AG04449 (cell line): ENCODE measurements at places on chromosomes 5 and 9.

DNA sequence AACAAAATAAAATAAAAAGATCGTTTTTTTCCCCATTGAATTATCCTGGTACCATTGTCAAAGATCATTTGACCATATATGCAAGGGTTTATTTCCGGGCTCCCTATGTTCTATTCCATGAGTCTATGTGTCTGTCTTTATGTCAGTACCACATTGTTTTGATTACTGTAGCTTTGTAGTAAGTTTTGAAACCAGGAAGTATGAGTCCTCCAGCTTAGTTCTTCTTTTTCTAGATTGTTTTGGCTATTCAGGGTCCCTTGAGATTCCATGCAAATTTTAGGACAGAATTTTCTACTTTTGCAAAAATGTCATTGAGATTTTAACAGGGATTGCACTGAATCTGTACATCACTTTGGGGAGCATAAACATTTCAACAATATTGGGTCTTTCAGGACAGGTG lies 18.7 kb upstream of the EEIG1 start:
- DNase-seq, result no peak

- DNase-seq, result no peak
These were observed 3.7 kb downstream of the MTRR start for GRCh38 chr5:7872517-7873130.

- DNase-seq, result no peak
These were observed 472 bp downstream of the FBXO4 start for GRCh38 chr5:41925555-41925951.

GRCh38 chr5:166562246-166562645 lies 1729.2 kb upstream of the WWC1 start:
- DNase-seq, result no peak

- no peak for DNase-seq
These were observed 364.4 kb downstream of the DNAH5 start for GRCh38 chr5:13580058-13580457.

DNA sequence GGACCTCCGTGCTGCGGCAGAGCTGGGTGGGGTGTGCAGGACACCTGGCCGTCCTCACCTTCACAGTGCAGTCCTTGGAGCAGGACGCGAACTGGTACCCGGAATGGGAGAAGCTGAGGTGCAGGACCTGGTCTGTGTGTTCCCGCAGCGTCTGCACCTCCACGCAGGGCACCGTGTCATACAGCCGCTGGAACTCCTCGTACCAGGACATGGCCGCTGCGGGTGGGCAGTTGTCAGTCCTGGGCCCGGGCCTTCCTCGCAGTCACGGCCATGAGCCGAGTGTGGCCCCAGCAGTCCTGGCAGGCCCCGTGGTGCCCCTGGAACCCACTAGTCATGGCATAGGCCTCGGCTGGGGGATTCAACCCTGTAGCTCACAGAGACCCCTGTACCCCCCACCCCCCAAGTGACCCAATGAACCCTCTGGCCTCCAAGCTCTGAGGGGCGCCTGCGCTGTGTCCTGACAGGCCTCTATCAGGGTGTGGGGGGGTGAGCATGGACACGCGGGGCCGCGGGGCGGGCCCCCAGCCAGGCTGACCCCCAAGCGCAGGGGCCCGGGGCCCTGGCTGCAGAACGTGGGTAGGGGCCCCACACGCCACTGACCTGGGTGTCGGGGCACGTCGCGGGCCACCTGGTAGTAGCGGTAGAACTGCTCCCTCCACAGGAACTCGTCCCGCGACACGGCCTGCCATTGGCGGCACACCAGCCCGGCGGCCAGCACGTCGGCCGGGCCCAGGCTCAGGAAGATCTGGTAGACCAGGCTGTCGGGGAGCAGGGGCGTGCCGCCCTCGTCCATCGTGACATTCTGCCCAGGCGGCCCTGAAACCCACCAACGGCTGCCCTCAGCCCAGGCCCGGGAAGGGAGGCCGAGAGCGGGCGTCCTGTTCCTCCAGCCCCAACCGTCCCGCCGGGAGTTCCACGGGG lies 987 bp downstream of the FBXW5 start:
- no peak for DNase-seq

DNA sequence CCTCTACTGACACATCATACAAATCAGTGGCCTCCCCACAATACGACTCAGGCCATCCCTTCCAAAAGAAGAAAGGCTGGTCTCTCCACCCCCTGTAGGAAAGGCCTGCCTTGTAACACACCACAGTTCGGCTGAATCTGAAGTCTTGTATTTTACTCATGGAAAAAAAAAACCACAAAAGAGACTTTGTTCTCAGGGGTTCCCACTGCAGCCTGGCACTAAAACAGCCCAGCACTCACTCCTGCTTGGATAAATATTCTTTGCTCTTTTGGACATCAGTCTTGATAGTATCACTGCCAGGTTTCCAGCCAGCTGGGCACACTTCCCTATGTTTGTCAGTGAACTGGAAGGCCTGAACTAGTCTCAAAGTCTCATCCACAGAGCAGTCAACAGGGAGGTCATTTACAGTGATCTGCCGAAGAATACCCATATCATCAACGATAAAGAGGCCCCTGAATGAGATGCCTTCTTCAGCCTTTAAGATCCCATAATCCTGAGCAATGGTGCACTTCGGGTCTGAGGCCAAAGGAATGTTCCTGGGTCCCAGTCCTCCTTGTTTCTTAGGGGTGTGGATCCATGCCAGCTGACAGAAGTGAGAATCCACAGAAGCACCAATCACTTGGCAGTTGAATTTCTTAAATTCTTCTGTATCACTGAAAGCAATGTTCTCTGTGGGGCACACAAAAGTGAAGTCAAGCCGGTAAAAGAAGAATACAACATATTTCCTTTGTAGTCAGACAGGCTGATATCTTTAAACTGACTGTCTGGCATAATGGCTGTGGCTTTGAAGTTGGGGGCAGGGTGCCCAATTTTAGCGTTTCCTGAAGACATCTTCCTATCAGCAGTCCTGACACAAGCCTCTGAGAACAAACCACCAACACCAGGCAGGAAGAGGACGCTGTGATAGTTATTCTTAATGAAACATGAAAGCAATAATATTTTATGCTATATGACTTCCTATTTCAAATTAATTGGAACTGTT lies 198.1 kb downstream of the LURAP1L start:
- no peak for DNase-seq

- DNase-seq, result no peak
These were observed 38.8 kb upstream of the BOD1 start for GRCh38 chr5:173655196-173655797.

DNA sequence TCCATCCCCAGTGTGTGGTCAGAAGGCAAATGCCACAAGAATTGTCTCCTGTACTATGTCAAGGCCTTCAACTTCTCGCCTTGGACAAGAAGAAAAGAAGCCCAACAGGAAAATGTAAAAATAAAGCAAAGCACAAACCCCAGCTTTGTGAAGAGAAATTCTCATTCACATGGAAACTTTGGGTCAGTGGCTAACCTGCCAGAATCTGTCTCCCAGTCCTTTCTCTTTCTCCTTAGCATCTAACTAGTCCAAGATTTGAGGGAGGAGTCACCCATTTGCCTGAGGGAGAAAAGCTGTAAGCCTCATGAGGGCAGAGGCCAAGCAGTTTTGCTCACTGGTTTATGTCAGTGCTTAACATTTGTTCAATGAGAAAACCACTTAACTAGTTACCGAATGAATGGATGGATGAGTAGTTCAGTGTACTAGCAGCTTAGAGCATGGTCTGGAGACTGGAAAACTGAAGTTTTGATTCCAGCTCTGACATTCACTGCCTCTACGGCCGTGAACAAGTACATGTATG lies 36.0 kb downstream of the ADAM19 start:
- DNase-seq, result no peak

DNA sequence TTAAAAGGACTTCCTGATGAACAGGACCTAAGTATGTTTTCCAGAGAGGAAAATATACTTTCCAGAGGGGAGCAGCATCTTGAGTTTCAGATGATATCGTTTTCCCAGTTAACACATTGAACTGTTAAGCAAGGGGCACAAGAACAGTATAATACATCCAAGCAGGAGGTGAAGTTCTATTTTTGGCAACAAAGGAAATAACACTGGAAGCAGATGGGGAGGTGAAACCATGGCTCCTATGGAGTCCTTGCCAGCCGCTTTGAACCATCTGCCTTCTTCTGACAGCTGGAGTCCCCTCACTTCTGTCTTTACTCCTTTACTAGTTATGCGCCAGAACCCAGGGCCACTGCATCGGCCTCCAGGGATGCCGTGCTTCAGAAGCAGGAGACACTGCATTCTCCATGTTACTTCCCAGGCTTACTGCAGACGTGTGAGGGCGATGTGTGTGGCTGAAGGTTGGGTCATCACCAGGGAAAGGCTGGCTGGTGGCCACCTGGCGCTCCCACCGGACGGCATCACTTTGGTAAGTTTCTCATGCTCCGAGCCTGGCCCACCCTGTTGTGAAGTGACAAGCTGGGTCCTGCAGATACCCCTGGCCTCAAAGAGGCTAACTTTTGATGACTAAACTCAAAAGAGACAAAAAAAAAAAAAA lies 77.8 kb downstream of the TTLL11 start:
- no peak for DNase-seq

DNA sequence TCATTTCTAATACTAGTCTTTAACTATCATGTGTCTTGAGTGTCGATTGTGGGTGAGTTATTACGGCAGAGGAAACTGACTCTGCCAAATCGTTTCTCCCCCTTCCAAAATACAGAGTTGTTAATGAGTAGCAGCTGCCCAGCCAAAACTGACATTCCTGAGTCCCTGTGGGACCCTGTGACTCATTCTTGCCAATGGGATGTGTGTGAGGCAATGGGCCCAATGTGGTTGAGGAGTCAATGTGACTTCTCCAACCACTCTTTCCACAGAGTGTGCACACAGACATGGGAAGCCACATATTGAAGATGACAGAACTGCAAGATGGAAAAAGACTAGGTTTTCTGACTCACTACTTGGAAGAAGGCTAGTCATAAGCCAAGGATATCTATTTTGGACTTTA lies 434.7 kb downstream of the DTWD2 start:
- DNase-seq, result peak; percentile 90

DNA sequence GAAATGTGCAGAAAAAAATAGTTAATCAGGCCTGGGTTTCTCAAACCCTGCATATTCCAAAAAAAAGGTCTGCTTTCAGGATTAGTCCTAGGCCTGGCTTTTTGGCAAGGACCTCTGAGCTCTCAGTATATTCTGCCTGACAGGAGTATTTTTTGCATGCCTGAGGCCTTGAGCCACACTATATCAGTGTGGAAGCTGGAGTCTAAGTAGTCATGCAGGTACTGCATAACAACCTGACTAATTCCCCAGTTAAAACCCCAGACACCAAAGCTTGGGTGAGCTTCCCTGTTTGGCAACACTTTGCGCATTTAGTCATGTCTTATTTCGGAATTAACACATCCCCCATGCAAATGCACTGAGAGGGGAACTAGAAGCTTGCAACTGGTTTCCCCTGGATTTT lies 359.5 kb downstream of the CETN3 start:
- DNase-seq, result no peak

DNA sequence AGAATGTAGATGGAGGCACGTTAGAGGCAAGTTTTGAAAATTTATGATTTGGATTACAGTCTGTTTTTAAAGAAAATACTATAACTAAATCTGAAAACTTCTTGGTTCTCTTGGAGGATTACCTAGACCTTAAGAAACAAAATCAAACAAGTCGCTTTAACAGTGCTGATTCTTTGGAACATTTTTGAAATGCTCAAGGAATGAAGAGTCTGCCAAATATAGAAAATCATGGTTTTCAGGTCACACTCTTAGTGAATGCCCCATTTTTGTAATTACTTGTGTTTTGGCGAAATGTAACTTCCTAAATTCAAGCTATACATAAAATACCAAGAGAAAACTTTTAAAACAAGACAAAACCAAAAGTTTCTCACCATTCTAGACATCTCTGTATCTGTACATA lies 93.2 kb downstream of the EQTN start:
- DNase-seq, result no peak

GRCh38 chr9:120922404-120923195 lies 4.0 kb downstream of the TRAF1 start:
- DNase-seq, result no peak

DNA sequence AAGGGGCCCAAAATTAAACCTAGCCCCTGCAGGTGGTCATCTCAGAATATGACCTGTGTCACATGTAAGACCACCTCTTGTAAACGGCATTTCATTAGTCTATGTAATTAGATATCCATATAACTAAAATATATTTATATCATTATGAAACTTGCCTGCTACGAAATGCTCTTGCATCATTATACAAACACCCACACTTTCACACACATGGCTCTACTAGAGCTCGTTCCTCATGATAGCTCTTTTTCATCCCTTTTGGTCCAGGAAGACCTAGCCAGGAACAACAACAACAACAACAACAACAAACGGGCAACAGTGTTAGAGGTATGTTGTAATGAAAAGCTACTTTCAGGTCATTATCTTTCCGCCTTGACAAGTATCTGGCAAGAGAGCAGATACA lies 58.6 kb downstream of the LHFPL2 start:
- DNase-seq, result no peak

- DNase-seq, result no peak
These were observed 388.9 kb upstream of the TRPC7 start for GRCh38 chr5:136754216-136754615.

GRCh38 chr9:18629136-18629535 lies 155.2 kb downstream of the ADAMTSL1 start:
- DNase-seq, result no peak

- no peak for DNase-seq
These were observed 183.0 kb upstream of the CDH9 start for GRCh38 chr5:27221410-27221809.

DNA sequence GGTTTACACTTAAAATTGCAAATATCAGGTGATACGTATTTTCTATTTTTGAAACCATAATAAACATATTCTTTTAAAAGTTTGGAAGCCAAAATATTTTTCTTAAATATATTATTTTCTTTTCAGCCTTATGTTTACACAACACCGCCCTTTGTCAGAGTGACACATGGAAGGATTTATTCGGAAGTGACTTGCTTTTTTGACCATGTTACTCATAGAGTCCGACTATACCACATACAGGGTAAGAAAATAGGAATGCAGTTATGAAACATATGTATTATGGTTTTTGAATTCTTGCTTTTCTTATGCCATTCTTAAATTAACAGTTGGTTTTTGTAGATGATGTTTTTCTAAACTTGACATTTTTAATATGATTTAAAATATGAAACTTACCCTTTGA lies 133.9 kb downstream of the MAN2A1 start:
- no peak for DNase-seq

- no peak for DNase-seq
These were observed 62.8 kb upstream of the TBC1D2 start for GRCh38 chr9:98318041-98318790.

DNA sequence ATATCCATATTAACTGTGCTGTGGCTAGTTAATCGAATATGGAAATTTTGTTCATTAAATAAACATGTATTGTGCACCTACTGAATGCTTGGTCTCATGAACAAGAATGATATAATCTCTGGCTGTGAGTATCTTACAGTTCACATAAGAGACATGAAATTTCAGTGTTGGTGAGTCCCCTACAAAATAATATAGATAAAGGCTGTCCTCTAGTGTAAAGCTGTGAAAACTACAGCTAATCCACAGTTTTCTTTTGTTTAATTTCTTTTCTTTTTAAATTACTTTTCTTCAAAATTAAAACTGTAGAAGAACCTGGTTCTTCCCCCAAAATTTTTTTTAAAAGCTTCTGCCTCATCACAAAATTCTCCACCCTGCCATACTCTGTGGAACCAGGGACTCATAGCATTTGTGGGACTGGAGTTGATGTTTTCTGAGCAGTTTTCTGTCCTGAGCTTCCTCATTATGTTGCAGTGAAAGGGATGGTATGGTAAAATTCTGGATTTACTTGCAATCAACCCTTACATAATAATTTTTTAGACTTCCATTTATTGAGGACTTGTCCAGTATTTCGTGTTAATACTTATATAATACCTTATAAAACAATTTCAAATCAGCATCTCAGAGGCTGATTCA lies 135.0 kb downstream of the STK32A start:
- DNase-seq, result no peak

- no peak for DNase-seq
These were observed 27.9 kb upstream of the MUSK start for GRCh38 chr9:110640736-110641135.

GRCh38 chr9:105880517-105880916 lies 186.2 kb downstream of the TMEM38B start:
- DNase-seq, result no peak
